ENCODE measurements at places on chromosomes 12 and 14.

GRCh38 chr12:56947633-56948456 is 9.6 kb downstream of the RDH16 start:
- DNase-seq = no peak

DNA sequence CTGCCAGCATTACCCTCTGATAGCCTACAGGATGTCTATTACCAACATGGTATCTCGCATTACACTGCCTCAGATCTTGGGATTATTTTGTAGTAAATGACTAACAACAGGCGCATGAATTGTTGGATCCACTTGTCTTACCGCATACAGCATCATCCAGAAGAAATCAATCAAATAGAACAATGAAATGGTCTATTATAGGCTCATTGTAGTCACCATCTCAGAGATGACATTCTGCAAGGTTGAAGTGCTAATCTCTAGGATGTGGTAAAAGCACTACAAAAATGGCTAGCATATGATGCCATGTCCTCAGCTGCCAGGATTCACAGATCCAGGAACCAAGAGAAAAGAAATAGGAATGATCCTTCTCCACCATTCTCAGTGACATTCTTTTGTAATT is 52.0 kb downstream of the WASHC3 start:
- DNase-seq = no peak

DNA sequence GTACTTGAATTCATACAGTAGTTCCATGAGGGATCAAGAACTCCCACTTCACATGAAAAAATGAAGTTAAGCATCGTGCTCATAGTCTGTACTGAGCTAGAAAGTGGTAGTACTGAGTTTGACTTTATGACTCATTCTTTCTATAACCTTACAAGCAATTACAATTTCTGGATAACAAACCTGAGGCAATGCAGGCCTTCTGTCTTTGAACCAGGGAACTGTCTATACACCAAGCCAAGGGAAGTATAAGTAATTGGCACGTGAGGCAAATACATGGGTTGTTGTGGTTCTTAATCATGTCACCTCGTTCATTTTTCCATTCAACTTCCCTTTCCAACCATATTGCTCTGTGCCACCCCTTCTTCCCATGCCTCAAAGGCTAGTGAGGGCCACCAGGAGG is 16.8 kb downstream of the GNS start:
- DNase-seq = no peak

DNA sequence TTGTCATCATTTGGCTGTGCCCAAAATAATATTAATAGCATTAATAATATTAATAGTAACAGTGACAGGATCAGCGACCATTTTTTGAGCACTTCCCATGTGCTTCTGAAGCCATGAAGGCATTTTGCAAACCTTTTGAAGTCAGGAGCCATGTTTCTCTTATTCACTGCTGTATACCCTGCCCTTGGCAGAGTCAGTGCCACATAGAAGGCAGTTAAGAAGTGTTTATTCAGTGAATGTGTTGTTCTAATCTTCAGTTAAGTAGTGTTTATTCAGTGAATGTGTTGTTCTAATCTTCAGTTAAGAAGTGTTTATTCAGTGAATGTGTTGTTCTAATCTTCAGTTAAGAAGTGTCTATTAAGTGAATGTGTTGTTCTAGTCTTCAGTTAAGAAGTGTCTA is 319.7 kb upstream of the NAV3 start:
- no peak for DNase-seq

GRCh38 chr12:122499991-122500684 is 594 bp downstream of the ZCCHC8 start:
- DNase-seq = peak; percentile 80

DNA sequence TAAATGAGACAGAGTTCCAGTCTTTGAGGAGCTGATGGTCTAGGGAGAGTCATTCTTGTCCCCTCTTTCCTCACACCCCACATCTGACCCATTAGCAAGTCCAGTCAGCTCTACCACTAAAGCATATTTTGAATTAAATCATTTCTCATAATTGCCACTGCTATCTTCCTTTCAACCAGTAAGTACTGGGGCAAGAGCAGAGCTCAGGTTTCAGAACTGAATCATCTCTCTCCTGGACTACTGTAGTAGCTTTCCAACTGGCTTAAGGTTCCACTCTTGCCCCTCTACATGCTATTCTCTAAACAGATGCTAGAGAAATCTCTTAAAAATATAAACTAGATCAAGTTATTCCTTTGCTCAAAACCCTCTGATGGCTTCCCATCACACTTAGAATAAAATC is 218.3 kb downstream of the TTC6 start:
- DNase-seq = no peak

DNA sequence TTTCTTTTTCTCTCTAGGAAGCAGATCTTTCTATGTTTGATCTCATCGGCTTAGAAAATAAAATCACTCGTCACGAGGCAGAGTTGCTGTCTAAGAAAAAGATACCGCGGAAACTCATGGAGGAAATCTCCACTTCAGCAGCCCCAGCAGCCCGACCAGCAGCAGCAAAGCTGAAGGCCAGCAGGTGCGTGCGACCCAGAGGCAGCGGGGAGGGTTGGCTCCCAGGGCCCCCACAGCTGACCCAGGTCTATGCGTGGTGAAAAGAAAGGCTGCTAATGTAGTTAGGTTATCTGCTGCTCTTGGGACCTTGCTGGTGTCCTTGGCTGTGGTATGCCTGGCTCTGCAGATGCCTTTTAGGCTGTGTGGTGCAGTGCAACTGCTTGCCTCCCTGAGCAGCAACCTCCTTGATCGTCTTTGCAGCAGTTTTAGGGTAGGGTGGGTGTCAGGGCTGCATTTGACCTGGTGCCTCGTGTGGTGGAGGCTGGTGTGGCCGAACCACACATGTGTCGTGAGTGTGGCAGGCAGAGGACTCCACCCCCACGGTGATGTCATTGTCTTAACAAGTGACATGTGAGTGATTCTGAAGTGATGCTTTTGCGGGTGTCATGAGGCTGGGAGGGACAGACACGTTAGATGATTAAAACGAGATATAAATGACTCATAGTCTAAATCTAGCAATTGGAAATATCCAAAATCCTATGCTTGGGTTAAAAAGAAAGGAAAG is 68.6 kb downstream of the EP400 start:
- DNase-seq = no peak
